ENCODE measurements at places on chromosomes 3 and 15. TPM values are rescaled to one million over a fixed set of nuclear protein-coding genes. Genes with fewer than 3 reads are reported as not detected.

- DNase-seq: no peak
Measured at GRCh38 chr15:58434334-58434875, 2.6 kb downstream of the LIPC start.

- no peak for DNase-seq
Measured at GRCh38 chr3:192514754-192515663, 212.3 kb downstream of the FGF12 start.

Gene GPR176
- 114 TPM for polyA plus RNA-seq

GRCh38 chr3:107065094-107065861 lies 312.0 kb upstream of the CCDC54 start:
- DNase-seq: no peak

Measured in IMR-90 (cell line).